Activated CD4-positive, alpha-beta T cell treated with anti-CD3 and anti-CD28 coated beads for 36 hours (primary cell): ENCODE measurements at places on chromosomes 4 and X. TPM values are rescaled to one million over a fixed set of nuclear protein-coding genes. Genes with fewer than 3 reads are reported as not detected.

DNA sequence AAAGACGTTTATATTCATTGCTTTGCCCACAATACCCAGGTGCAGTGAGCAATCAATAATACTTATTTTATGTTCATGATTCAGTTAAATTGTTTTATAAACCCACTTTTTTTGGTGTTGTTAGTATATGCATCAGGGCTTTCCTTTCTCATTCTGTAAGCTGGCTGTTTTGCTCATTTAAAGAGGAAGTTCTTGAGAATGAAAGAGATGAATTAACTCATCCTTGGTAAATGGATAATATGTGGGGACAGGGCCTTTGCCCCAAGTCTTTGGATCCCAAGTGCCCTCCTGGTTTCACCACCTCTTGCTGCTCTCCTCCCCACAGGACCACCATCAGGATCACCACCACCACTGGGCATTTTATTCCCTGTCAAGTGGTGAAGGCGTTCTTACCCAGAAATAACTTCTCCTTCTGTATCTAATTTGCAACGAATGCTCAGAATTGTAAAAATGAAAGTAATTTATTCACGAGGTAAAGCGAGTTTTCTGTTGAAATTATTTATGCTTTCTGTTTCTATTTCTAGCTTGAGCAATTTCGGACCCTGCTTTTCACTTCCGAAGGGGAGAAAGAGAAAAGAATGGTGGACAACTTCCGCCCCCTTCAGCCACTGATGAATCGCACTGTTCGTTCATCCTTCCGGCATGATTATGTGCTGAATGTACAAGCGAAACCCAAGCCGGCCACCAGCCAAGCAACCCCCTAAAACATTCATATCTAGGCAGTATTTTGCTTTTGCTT, 8.2 kb upstream of the ZRSR2 start:
- peak overlapping the region; percentile 71 for H3K4me3 ChIP-seq
- peaks cover 8% of the 10 kb centered on the region for H3K4me1 ChIP-seq
- no peaks in the 10 kb centered on the region for H3K27me3 ChIP-seq
- peak; percentile 35 for DNase-seq
- H3K27ac ChIP-seq: peak overlapping the region; percentile 94

- H3K27me3 ChIP-seq: peaks cover 6% of the 10 kb centered on the region
Measured at GRCh38 chrX:150365990-150366911, 3.1 kb downstream of the MAMLD1 start.

DNA sequence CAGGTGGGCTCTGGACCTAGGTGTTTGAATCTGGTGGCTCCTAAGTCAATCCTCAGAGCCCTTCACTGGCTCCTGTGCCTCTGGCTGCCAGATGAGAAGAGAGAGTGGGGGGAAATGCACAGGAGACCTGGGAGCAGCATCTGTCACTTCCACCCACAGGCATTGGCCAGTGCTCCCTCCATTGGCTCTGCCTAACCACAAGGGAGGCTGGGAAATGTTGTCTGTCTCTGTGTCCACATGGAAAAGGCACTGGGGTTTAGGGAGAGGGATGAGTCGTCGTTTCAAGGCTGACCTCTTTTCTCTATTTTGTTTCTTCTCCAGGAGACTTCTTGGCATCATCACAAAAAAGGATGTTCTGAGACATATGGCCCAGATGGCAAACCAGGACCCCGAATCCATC, 76.4 kb downstream of the CLCN4 start:
- no peaks in the 10 kb centered on the region for H3K36me3 ChIP-seq
- no peak for DNase-seq
- H3K27ac ChIP-seq: no peak overlapping the region

DNA sequence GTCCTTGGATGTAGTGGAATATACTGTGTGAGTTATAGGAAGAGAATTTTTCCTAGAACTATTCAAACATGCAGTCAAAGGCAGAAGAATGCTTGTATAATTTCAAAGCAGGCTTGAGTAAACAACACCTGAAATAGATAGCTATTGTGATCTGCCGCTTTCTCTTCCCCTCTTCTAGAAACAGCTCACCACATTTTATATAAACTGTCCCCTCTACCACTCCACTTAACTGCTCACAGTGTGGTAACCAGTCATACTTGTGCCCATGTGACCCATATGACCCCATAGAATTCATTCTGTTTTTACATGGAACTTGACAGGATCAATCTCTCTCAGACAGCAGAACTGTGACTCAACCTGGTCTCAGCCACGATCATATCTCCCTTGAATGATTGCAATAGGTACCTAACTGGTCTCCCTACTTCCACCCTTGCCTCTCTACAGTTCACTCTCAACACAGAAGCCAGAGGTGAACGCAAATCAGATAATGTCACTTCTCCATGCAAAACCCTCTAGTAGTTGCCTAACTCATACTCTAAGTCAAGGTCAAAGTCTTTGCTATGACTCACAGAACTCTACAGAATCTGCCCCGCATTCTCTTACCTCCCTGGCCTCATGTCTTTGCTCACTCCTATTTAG, 85.6 kb upstream of the EFHC2 start:
- DNase-seq: peak; percentile 9
- H3K27me3 ChIP-seq: no peaks in the 10 kb centered on the region
- no peaks in the 10 kb centered on the region for H3K36me3 ChIP-seq
- H3K27ac ChIP-seq: no peak overlapping the region

- no peak overlapping the region for H3K4me3 ChIP-seq
- no peak for DNase-seq
- H3K4me1 ChIP-seq: no peaks in the 10 kb centered on the region
- peaks cover 5% of the 10 kb centered on the region for H3K27me3 ChIP-seq
Measured at GRCh38 chr4:86613734-86614133, 19.6 kb downstream of the PTPN13 start.

DNA sequence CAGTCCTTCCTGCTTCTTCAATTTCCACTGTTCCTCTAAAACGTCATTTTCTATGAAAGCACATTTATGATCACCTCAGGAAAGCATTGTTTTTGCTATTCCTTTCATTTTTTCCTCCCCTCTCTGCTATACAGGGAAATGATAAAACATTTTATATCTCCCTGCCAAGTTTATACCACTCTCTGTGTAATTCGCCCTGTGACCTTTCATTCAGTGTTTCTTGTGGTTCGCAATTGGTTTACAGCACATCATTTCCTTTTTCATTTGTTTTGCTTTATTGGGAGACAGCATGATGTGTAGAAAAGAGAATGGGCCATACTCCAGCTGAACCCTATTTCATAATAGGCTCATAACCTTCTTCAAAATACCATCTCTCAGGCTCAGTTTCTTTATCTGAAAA, 99.9 kb upstream of the RAPGEF2 start:
- peaks cover 11% of the 10 kb centered on the region for H3K27me3 ChIP-seq
- no peaks in the 10 kb centered on the region for H3K36me3 ChIP-seq
- H3K27ac ChIP-seq: no peak overlapping the region
- no peak for DNase-seq
- peaks cover 3% of the 10 kb centered on the region for H3K4me1 ChIP-seq
- no peak overlapping the region for H3K4me3 ChIP-seq

- H3K36me3 ChIP-seq: no peaks in the 10 kb centered on the region
- no peak overlapping the region for H3K4me3 ChIP-seq
- H3K27me3 ChIP-seq: no peaks in the 10 kb centered on the region
Measured at GRCh38 chr4:20592663-20593062, 107.6 kb upstream of the PACRGL start.

The GBA3 gene
- not detected for total RNA-seq

DNA sequence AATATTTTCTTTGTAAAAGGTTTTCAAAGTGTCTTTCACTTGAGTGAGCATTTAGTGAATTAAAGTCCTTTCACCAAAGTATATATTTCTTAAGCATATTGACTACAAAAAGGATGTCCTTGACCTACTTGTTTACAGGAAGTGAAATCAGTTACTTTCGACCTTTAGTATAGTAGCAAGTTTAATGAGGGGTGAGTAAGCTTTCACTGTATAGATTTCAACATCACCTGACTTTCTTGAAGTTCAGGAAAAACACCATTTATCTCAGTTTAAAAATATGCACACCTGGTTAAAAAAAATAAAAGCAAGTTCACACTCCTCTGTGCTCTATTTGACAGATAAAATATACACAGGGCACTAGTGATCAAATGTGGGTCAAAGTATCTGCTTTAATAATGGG, 88.1 kb downstream of the CCSER1 start:
- H3K4me1 ChIP-seq: no peaks in the 10 kb centered on the region
- no peak for DNase-seq
- no peak overlapping the region for H3K27ac ChIP-seq
- no peak overlapping the region for H3K4me3 ChIP-seq

GRCh38 chr4:21512353-21512752, 436.2 kb downstream of the KCNIP4 start:
- no peaks in the 10 kb centered on the region for H3K27me3 ChIP-seq
- H3K27ac ChIP-seq: no peak overlapping the region
- no peak for DNase-seq
- H3K36me3 ChIP-seq: no peaks in the 10 kb centered on the region
- no peaks in the 10 kb centered on the region for H3K4me1 ChIP-seq
- no peak overlapping the region for H3K4me3 ChIP-seq

DNA sequence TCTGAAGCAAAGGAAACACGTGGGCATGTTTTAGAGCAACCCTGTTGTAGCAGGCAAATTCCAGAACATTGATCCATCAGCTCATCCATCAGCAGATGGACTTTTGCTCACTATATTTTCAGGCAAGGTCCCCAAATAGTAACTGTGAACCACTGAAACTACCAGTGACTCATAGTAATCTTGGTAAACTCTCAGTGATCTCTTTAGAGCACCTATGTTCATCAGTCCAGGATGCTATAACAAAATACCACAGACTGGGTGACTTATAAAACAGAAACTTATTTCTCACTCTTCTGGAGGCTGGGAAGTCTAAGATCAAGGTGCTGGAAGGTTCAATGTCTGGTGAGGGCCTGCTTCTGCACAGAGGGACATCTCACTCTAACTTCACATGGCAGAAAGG, 28.9 kb upstream of the BTC start:
- H3K27ac ChIP-seq: no peak overlapping the region
- no peaks in the 10 kb centered on the region for H3K36me3 ChIP-seq
- H3K4me3 ChIP-seq: no peak overlapping the region
- H3K4me1 ChIP-seq: no peaks in the 10 kb centered on the region

GRCh38 chrX:31706466-31706865, 634.6 kb upstream of the FTHL17 start:
- no peaks in the 10 kb centered on the region for H3K4me1 ChIP-seq
- no peak for DNase-seq
- H3K27ac ChIP-seq: no peak overlapping the region
- H3K27me3 ChIP-seq: no peaks in the 10 kb centered on the region

DNA sequence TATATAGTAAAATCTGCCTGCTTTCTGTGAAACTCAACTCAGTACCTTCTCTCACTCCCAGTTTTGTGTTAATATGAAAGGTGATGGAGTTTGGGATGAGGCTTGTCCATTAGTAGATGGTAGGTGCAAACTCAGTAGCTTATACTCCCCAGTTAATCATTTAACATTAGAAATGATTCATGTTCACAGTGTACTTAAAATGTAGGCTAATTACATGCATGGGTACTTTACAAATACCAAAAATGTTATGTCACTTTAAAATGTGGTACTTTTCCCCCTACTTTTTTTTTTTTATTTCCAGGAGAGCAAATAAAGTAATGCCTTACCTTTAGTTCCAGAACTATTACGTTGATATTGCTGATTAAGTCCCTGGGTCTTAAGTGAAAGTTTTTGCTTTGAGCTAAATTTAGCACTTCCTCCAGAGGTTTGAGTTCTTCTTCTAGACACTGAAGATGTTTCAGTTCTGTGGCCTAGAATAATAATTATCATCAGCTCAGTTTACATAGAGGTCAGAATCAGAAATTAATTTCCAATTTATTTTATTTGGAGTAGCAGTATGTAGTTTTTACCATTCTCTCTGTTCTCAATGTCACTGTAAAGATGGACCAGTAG, 3.0 kb downstream of the IL2 start:
- H3K36me3 ChIP-seq: peaks cover 44% of the 10 kb centered on the region
- H3K4me1 ChIP-seq: peaks cover 45% of the 10 kb centered on the region
- H3K4me3 ChIP-seq: peak overlapping the region; percentile 83
- H3K27ac ChIP-seq: peak overlapping the region; percentile 94
- no peaks in the 10 kb centered on the region for H3K27me3 ChIP-seq
- no peak for DNase-seq

- peaks cover 46% of the 10 kb centered on the region for H3K4me1 ChIP-seq
- peaks cover 12% of the 10 kb centered on the region for H3K36me3 ChIP-seq
- H3K4me3 ChIP-seq: peak overlapping the region; percentile 97
- DNase-seq: no peak
- peak overlapping the region; percentile 95 for H3K27ac ChIP-seq
Measured at GRCh38 chr4:87005369-87005689, 70.5 kb downstream of the AFF1 start.

The MSX1 gene
- total RNA-seq: not detected

The IBSP gene
- not detected for total RNA-seq

- no peak overlapping the region for H3K4me3 ChIP-seq
- peaks cover 24% of the 10 kb centered on the region for H3K36me3 ChIP-seq
- H3K27ac ChIP-seq: no peak overlapping the region
- H3K27me3 ChIP-seq: no peaks in the 10 kb centered on the region
- DNase-seq: no peak
Measured at GRCh38 chrX:73647212-73647611, 84.2 kb downstream of the CHIC1 start.

GRCh38 chrX:111041018-111041462, 55.0 kb upstream of the PAK3 start:
- no peaks in the 10 kb centered on the region for H3K27me3 ChIP-seq
- H3K27ac ChIP-seq: no peak overlapping the region
- DNase-seq: peak; percentile 5
- H3K4me3 ChIP-seq: no peak overlapping the region

GRCh38 chr4:166941629-166942028, 292.7 kb downstream of the SPOCK3 start:
- H3K27ac ChIP-seq: no peak overlapping the region
- no peaks in the 10 kb centered on the region for H3K27me3 ChIP-seq
- no peaks in the 10 kb centered on the region for H3K36me3 ChIP-seq
- no peaks in the 10 kb centered on the region for H3K4me1 ChIP-seq
- DNase-seq: peak; percentile 34

GRCh38 chrX:108163333-108164082, 71.9 kb downstream of the ATG4A start:
- DNase-seq: no peak
- no peak overlapping the region for H3K4me3 ChIP-seq
- H3K27me3 ChIP-seq: no peaks in the 10 kb centered on the region
- no peaks in the 10 kb centered on the region for H3K4me1 ChIP-seq

- peaks cover 7% of the 10 kb centered on the region for H3K4me1 ChIP-seq
- no peak overlapping the region for H3K4me3 ChIP-seq
- H3K27me3 ChIP-seq: no peaks in the 10 kb centered on the region
Measured at GRCh38 chr4:38752372-38752940, 30.3 kb downstream of the TLR10 start.

DNA sequence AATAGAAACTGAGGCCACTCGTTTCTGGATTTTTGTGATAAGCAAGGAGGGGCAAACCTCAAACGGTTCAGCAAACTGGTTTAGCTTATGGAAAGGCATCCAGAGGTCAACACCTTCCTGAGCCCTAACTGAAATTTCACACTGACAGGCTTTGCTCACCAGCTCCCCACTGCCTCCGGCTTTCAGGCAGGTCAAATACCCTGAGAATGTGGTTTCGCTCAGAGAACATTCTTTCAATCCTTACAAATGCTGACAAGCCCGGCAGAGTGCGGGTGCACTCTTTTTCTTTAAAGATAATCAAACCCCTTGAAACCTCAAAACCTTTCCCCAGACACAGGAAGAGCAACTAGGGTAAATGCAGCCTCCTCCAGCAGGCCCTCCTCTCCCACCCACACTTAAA, 41.5 kb downstream of the CD40LG start:
- peak overlapping the region; percentile 54 for H3K4me3 ChIP-seq
- no peaks in the 10 kb centered on the region for H3K27me3 ChIP-seq
- peak overlapping the region; percentile 88 for H3K27ac ChIP-seq
- H3K36me3 ChIP-seq: peaks cover 29% of the 10 kb centered on the region

The MAML3 gene
- 1.6 TPM for total RNA-seq
